ENCODE measurements at places on chromosomes 1 and 21.

DNA sequence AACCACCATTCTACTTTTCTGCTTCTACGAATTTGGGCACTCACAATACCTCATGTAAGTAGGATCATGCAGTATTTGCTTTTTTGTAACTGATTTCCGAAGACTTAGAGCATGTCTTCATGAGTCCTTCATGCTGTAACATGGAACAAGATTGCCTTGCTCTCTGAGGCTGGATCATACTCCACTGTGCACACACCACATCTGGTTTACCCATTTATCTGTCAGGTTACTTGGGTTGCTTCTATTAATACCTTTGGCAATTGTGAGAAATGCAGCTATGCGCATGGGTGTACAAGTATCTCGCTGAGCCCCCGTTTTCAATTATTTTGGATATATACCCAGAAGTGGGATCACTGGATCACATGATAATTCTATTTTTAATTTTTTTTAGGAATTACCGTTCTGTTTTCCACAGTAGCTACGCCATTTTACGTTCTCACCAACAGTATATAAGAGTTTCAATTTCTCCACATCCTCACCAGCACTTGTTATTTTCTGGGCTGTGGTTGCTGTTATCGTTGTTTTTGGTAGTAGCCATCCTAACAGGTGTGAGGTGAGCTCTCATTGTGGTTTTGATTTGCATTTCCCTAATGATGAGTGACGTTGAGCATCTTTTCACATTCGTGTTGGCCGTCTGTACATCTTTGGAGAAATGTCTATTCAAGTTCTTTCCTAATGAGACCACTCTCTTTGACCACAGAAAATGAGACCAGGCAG, 10.7 kb upstream of the SLC2A5 start:
- no peak for DNase-seq

GRCh38 chr1:67058761-67059160, 4.8 kb upstream of the SLC35D1 start:
- DNase-seq: no peak

GRCh38 chr21:41249476-41249875, 67.1 kb upstream of the FAM3B start:
- DNase-seq: no peak

DNA sequence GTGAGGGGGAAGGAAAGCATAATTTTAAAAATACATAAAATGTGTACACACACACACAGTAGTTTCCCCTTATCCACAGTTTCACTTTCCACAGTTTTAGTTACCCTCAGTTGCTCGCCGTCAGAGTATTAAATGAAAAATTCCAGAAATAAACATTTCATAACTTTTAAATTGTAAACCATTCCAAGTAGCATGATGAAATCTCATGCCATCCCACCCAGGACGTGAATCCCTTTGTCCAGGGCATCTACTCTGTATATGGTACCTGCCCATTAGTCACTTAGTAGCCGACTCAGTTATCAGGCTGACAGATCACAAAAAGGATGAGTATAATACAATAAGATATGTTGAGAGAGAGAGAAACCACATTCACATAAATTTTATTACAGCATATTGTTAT, 36.2 kb downstream of the EPS15 start:
- DNase-seq: no peak

DNA sequence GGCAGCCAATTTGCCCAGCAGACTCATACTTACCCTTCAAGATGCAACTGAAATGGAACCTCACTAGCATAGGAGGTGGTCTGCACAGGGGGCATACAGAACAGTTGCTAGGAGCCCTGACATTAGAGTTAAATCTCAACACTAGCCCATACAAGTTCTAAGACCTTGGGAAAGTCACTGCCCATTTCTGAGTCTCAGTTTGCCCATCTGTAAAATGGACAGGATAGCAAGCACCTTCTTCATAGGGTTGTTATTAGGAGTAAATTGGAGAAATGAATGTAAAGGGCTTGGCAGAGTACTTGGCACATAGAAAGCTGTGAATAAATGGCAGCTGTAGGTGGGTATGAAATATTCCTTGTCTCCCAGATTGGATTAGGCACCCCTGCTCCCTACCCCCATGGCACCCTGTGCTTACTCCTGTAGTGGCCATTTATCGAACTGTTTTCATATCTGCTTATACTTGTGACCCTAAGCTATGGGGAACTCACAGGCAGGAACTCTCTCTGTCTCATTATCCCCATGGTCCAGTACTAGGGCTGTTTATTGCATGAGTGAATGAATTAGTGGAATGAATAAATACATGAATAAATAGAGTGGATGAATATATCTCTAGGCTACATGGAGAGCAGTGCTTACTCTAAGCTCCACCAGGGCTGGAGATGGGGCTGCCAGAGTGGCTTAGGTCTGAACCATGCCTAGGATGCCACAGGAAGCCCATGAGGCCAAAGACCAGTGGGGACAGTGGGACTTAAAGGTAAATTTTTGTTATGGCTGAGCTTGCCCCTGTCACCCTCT, 152.6 kb downstream of the PLPP3 start:
- DNase-seq: no peak

DNA sequence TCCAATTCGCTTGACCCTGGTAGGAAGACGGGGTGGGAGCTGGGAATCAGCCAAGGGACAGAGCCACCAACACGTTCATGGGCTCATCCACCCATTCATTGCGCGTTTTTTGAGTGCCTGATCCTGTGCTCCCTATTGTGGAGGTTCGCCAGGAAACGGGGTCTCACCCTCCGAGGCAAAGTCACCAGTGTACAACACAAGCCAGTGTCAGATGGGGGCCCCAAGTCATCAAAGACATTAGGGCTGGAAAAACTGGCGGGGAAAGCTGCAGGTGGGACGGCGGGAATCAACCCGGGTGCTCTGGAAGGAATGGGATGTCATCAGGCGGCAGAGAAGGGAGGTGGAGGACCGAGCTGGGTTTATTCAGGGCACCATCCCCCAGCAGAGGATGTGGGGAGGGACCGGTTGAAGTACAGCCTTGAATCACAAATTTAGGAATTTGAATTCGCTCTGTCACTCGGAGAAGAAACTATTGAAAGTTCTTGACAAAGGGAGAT, 667 bp upstream of the NID1 start:
- DNase-seq: no peak

- DNase-seq: no peak
Observed at GRCh38 chr1:113545626-113546025, 155.3 kb downstream of the MAGI3 start.

GRCh38 chr1:192350356-192350755, 33.6 kb downstream of the RGS21 start:
- DNase-seq: no peak

GRCh38 chr1:13539683-13540082, 25.9 kb upstream of the LRRC38 start:
- DNase-seq: no peak

- no peak for DNase-seq
Observed at GRCh38 chr1:54053745-54054437, 483 bp downstream of the TCEANC2 start.

GRCh38 chr1:3307359-3307758, 147.1 kb upstream of the ARHGEF16 start:
- no peak for DNase-seq

All from stimulated activated effector memory CD8-positive, alpha-beta T cell treated with anti-CD3 and anti-CD28 coated beads, Interleukin-12 subunit alpha, Interleukin-12 subunit beta, amount 100 ng/mL, for 72 hours (primary cell).